ENCODE measurements at places on chromosomes 12 and 14. TPM values are rescaled to one million over a fixed set of nuclear protein-coding genes. Genes with fewer than 3 reads are reported as not detected.

DNA sequence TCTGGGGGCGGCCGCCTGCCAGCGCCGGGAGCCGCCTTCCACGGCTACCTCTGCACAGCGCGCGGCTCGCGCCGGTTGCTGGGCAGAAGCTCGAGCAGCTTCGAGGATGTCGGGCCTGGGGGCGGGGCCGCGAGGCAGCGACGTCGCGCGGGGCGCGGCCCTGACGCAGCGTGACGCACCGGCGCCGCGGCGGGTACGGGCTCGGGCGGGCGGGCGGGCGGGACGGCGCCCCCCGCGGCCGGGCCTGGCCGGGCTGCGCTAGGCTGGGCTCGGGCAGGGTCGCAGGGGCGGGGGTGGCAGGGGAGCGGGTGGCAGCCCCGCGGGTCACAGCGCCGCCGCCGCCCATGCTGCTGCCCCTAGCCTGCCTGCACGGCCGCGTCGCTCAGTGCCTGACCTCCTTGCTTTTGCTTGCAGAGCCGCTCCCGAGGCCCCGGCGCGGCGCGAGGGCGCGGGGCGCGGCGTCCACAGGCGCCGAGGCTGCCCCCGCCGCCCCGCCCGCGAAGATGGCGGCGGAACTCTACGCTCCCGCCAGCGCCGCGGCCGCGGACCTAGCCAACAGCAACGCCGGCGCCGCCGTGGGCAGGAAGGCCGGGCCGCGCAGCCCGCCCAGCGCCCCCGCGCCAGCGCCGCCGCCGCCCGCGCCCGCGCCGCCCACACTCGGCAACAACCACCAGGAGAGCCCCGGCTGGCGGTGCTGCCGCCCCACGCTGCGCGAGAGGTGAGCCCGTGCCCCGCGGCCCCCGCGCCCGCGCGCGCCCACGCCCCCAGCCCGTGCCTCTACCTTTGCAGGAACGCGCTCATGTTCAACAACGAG is at the start of gene BTBD6:
Gene BTBD6 (plus strand): TSS at position 166 of the 814 bp plus-strand sequence. CDS start 179 bp downstream, at position 345.
- H3K27me3 ChIP-seq = peaks cover 14% of the 10 kb centered on the region
- peak within 1 kb of the TSS; percentile 70 for H3K27ac ChIP-seq
- H3K4me1 ChIP-seq = peaks cover 10% of the 10 kb centered on the region
- peak within 1 kb of the TSS; percentile 90 for H3K4me3 ChIP-seq
- H3K36me3 ChIP-seq = peaks cover 22% of the 10 kb centered on the region

The BAG5 gene
- 39.9 TPM for total RNA-seq

DNA sequence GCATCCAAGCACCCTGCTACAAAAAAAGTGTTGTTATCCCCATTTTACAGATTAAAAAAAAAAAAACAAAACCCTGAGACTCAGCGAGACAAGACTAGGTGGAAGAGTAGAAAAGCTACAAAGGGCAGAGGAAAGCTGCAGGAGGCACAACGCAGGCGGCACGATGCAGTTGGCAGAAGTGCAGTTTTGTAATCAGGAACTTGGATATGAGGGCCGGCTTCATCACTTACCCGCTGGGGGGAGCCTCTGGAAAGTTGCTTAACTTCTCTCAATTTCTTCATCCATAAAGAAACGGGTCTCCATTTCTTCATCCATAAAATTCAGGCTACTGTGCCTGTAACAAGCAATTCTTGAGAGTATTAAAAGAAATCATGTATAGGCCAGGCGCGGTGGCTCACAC is 33.1 kb upstream of the CCDC60 start:
- peaks cover 1% of the 10 kb centered on the region for H3K27me3 ChIP-seq
- H3K36me3 ChIP-seq = no peaks in the 10 kb centered on the region
- H3K4me1 ChIP-seq = peaks cover 3% of the 10 kb centered on the region
- no peak overlapping the region for H3K4me3 ChIP-seq

DNA sequence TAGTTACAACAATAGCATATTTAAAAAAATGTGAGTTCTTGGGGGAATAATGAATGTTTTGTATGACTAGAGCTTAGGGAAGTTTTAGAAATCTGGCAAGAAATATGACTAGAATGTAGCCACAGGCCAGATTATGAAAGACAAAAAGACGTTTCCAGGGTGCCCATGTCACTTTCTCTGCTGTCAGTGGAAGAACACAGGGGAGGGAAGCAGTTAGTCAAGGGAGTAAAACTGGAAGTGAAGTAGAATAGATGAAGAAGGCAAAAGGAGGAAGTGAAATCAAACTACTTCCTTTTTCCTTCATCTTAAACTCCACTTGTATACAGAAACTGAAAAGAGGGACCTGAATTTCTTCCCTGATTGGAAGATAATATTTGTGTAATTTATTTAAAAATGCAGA is 81.2 kb upstream of the ATP2B1 start:
- no peaks in the 10 kb centered on the region for H3K4me1 ChIP-seq
- peaks cover 10% of the 10 kb centered on the region for H3K36me3 ChIP-seq
- no peak overlapping the region for H3K4me3 ChIP-seq
- H3K27ac ChIP-seq = peak overlapping the region; percentile 7
- H3K27me3 ChIP-seq = no peaks in the 10 kb centered on the region

The AACS gene
- 77.6 TPM for total RNA-seq

The SERPINA12 gene
- total RNA-seq = not detected

The CNIH1 gene
- 87.8 TPM for total RNA-seq

DNA sequence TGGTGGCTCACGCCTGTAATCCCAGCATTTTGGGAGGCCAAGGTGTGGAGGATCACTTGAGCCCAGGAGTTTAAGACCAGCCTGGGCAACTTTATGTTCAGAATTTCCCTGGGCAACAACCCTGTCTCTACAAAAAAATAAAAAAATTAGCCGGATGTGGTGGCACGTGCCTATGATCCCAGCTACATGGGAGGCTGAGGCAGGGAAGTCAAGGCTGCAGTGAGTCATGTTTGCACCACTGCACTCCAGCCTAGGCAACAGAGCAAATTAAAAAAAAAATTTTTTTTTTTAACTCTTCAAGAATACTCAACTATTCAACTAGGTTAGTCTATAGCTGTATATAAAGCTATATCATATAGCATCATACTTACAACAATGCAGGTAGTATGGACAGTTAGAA is 113.0 kb downstream of the RALGAPA1 start:
- H3K4me1 ChIP-seq = no peaks in the 10 kb centered on the region
- H3K4me3 ChIP-seq = no peak overlapping the region

The C14orf180 gene
- not detected for total RNA-seq

The TMEM63C gene
- 6.6 TPM for total RNA-seq

DNA sequence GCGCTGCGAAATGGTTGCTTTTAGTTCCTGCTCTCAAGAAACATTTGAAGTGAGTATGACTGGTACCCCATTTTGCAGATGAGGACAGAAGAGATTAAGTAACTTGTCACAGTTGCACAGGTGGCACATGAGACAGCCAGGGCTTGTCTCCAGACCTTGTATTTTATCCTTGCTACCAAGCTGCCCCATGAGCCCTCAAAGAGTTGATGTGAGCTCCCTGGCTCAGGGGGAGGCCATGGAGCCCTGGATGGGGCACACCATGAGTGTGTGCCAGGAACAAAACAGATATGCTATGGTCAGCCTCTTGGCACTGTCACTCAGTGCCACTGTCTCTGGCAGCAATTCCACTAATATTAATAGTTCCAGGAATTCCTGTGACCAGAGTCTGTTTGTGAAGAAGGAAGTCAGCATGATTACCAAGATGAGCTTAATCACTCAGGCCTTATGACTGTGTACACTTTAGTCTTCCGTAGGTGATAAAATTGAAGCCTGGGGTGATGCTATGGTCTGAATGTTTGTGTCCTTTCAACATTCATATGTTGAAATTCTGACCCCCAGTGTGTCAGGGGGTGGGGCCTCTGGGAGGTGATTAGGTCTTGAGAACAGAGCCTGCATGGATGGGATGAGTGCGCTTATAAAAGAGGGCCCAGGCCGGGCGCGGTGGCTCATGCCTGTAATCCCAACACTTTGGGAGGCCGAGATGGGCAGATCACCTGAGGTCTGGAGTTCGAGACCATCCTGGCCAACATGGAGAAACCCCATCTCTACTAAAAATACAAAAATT is 806.8 kb downstream of the AACS start:
- no peak for DNase-seq
- peaks cover 10% of the 10 kb centered on the region for H3K36me3 ChIP-seq
- no peak overlapping the region for H3K27ac ChIP-seq
- no peaks in the 10 kb centered on the region for H3K4me1 ChIP-seq
- peaks cover 2% of the 10 kb centered on the region for H3K27me3 ChIP-seq

The SLC38A4 gene
- not detected for total RNA-seq

- DNase-seq = no peak
- no peak overlapping the region for H3K4me3 ChIP-seq
- peaks cover 14% of the 10 kb centered on the region for H3K36me3 ChIP-seq
- peaks cover 12% of the 10 kb centered on the region for H3K27me3 ChIP-seq
Observed at GRCh38 chr12:47725893-47726292, 603 bp upstream of the ENDOU start.

The KRT74 gene
- not detected for total RNA-seq

DNA sequence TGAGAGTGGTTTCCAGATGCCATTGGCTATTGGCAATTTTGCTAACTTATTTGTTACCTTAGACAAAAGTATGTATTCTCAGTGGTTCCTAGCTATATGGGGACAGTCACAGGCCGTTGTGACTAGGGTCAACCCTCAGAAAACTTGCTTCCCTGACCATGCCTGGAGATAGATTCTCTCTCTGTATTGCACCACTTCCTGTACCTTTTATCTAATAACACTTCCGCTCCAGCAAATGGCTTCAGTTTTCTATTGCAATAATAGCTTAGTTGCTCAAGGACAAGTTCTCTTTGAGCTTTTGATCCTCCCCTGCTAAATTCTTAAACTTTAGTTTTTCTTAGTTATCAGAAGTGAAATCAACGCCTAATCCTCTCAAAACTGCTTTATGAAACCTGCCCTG is 338.0 kb downstream of the RMST start:
- H3K36me3 ChIP-seq = no peaks in the 10 kb centered on the region
- no peak overlapping the region for H3K4me3 ChIP-seq
- no peak for DNase-seq
- H3K27ac ChIP-seq = no peak overlapping the region
- H3K27me3 ChIP-seq = no peaks in the 10 kb centered on the region

GRCh38 chr12:107402041-107403022 is 283.3 kb upstream of the PWP1 start:
- H3K4me3 ChIP-seq = no peak overlapping the region
- DNase-seq = peak; percentile 74
- peaks cover 10% of the 10 kb centered on the region for H3K4me1 ChIP-seq
- H3K36me3 ChIP-seq = peaks cover 5% of the 10 kb centered on the region

The SOAT2 gene
- not detected for total RNA-seq

GRCh38 chr14:50260072-50260471 is 28.7 kb upstream of the SOS2 start:
- H3K4me1 ChIP-seq = no peaks in the 10 kb centered on the region
- no peak overlapping the region for H3K27ac ChIP-seq
- no peak for DNase-seq
- peaks cover 2% of the 10 kb centered on the region for H3K27me3 ChIP-seq
- H3K36me3 ChIP-seq = no peaks in the 10 kb centered on the region

The PPFIA2 gene
- total RNA-seq = not detected

GRCh38 chr14:22497144-22497423 is 91.9 kb downstream of the DAD1 start:
- H3K4me3 ChIP-seq = no peak overlapping the region
- no peak for DNase-seq
- peak overlapping the region; percentile 50 for H3K27ac ChIP-seq
- no peaks in the 10 kb centered on the region for H3K36me3 ChIP-seq
- peaks cover 76% of the 10 kb centered on the region for H3K4me1 ChIP-seq
- H3K27me3 ChIP-seq = no peaks in the 10 kb centered on the region

The MYF6 gene
- total RNA-seq = 0.31 TPM

The DLK1 gene
- total RNA-seq = 1.3 TPM

The NPAS3 gene
- total RNA-seq = 1.6 TPM

- H3K4me3 ChIP-seq = no peak overlapping the region
- no peak overlapping the region for H3K27ac ChIP-seq
- DNase-seq = no peak
- no peaks in the 10 kb centered on the region for H3K27me3 ChIP-seq
- H3K36me3 ChIP-seq = no peaks in the 10 kb centered on the region
Observed at GRCh38 chr14:45185100-45185814, 49.5 kb downstream of the FANCM start.

DNA sequence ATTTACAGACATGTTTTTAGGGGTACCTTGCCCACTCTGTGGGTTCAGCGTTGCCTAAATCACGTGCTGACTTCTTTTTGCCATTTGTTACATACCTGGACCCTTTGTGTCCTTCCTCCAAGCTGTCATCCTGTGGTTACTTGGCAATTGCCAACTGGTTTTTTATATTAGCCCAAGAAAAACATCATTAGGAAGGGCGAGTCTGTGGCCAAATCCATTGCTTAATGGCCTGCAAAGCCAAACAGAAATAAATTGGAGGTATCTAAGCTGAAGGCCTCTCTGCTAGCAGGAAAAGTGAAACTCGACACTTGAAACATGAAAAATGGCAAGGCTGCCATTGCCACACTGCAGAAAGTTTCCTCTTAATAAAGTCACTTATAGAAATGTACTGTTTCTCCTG is 190.4 kb downstream of the NUAK1 start:
- H3K4me3 ChIP-seq = no peak overlapping the region
- no peaks in the 10 kb centered on the region for H3K4me1 ChIP-seq
- no peaks in the 10 kb centered on the region for H3K36me3 ChIP-seq
- H3K27me3 ChIP-seq = peaks cover 1% of the 10 kb centered on the region

DNA sequence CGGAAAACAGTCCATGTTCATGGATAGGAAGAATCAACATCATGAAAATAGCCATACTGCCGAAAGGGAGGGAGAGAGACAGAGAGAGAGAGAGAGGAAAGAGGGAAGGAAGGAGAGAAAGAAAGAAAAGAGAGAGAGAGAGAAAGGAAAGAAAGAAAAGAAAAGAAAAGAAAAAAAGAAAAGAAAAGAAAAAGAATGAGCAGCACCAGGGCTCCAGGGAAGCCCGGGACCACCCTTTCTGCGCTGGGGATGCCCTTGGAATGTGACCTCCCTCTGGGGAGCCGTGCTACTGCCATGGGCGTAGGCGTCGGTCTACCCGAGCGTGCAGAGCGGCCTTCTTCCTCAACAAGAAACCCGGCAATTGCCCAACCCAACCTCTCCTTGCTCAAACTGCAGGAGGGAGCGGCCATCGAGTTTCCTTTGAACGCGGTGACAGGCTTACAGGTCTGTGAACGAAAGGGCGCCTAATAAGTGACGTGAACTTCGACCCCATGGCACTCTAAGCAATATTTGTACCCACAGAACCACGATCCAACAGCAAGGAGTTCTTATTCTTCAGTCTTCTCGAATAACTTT is 16.9 kb downstream of the OR6S1 start:
- H3K36me3 ChIP-seq = peaks cover 4% of the 10 kb centered on the region
- peak overlapping the region; percentile 76 for H3K27ac ChIP-seq
- DNase-seq = peak; percentile 22
- peaks cover 57% of the 10 kb centered on the region for H3K4me1 ChIP-seq

The CHURC1 gene
- 36.2 TPM for total RNA-seq

Measured in endothelial cell (in vitro differentiated cells).